ENCODE measurements at places on chromosomes 4 and X. TPM values are rescaled to one million over a fixed set of nuclear protein-coding genes. Genes with fewer than 3 reads are reported as not detected.

The CLIC2 gene
- total RNA-seq: 1.3 TPM

The TSPAN6 gene
- 0.17 TPM for total RNA-seq

DNA sequence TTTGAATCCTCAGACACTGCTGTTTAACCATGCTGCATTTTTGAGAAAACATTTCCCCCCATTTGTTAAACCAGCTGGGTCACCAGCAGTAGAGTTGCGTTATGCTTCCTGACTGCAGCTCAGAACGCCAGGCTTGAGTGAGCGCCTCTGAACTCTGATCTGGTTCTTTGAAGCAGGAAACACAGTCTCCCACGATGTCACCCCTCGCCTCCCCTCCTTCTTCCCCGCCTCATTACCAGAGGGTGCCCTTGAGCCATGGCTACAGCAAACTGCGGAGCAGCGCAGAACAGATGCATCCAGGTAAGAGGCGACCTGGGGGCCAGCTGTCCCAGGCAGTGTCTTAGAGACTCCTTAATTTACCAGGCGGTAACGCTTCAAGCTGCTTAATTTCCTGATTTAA lies 78.4 kb downstream of the REPS2 start:
- DNase-seq: no peak

- DNase-seq: no peak
These were observed 227.0 kb downstream of the SPRY1 start for GRCh38 chr4:123623611-123624010.

DNA sequence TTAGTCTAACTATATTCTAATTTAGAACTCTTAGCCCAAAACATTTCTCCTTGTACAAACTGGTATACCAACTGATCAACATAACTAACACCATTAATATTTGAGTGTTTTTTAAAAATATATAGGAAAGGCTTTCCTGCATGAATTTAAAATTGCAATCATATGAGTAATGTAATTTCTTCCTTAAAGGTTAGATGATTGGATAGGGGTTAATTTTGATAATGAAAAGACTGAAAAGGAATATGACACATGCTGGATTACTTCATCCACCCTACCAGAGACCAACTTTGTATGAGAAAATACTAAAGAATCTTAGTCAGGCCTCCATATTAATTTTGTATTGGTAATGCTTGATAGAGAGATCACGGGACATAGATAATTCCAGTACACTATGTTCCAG lies 25.1 kb upstream of the PLS3 start:
- DNase-seq: no peak

DNA sequence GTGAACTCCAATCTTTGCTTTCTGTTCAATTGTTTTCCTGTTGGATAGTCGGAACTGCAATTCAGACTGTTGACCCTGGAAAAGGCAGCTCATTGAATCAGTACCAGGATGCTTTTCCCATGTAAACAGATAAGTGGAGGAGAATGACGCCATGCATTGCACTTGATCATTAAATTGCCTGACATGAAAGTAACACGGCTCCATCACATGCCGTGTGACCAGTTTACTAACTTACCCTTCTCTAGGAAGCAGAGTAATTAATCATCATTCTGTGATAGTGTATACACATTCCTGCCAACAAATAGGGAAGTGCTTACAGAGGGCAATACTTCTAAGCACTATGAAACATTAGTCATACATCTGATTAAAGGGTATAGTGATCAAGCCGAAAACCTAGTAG lies 101.4 kb downstream of the PPARGC1A start:
- DNase-seq: no peak

The CFI gene
- not detected for total RNA-seq

Data from activated naive CD8-positive, alpha-beta T cell treated with anti-CD3 and anti-CD28 coated beads, Interleukin-2, amount 10 ng/mL, durations not matched to agents 7 days and 5 days (primary cell).